ENCODE measurements at places on chromosomes 7 and 10.

- DNase-seq, result no peak
Measured at GRCh38 chr10:86744067-86744725, 12.2 kb upstream of the BMPR1A start.

GRCh38 chr10:92688573-92688926 is 1.2 kb upstream of the HHEX start:
- DNase-seq, result no peak

DNA sequence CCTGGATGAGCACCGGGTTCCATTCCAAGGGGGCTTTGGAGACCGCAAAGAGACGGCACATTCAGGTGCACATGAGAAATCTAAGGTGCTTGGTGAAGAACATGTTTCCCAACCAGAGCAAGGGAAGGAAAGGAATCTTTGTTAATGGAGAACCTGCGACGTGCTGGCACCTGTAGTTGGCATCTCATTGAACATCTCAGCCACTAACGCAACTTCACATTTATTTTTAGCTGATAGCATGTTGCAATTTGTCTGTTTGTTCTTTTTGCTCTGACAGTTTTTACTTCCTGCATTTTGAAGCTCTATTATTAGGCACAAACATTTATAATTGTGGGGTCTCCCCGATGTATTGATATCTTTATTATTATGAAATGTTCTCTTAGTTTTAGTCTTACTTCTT is 316.7 kb downstream of the TCERG1L start:
- DNase-seq, result no peak

- DNase-seq, result peak; percentile 71
Measured at GRCh38 chr10:3095373-3096139, 28.2 kb downstream of the PFKP start.

- DNase-seq, result no peak
Measured at GRCh38 chr10:117462816-117463544, 79.6 kb upstream of the EMX2 start.

DNA sequence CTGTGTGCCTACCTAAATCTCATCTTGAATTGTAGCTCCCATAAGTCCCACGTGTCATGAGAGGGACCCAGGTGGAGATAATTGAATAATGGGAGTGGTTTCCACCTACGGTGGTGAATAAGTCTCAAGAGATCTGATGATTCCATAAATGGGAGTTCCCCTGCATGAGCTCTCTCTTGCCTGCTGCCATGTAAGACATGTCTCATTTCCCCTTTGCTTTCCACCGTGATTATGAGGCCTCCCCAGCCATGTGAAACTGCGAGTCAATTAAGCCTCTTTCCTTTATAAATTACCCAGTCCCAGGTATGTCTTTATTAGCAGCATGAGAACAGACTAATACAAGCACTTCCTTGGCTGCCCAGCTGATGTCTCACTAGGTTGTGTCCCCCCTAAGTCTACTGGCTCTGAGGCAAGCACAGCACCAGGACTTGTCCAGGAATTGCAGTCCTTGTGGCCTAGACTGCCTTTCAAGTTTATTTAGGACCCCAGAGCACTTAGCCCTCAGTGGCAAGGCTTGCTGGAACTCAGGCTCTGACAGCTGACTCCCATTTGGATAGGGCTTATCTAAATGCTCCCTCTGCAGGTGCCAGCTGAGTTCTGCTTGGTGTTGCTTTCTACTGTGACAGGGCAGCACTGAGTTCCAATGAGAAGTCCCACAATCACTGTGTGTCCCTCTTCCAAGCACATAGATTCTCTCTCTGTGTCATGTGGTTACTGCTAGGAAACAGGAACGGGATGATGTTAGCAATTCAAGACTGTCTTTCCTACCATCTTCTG is 59.0 kb upstream of the TAS2R16 start:
- DNase-seq, result no peak

GRCh38 chr7:126227643-126228042 is 1025.1 kb downstream of the GRM8 start:
- DNase-seq, result no peak

GRCh38 chr10:44756216-44756615 is 154.9 kb upstream of the TMEM72 start:
- no peak for DNase-seq

DNA sequence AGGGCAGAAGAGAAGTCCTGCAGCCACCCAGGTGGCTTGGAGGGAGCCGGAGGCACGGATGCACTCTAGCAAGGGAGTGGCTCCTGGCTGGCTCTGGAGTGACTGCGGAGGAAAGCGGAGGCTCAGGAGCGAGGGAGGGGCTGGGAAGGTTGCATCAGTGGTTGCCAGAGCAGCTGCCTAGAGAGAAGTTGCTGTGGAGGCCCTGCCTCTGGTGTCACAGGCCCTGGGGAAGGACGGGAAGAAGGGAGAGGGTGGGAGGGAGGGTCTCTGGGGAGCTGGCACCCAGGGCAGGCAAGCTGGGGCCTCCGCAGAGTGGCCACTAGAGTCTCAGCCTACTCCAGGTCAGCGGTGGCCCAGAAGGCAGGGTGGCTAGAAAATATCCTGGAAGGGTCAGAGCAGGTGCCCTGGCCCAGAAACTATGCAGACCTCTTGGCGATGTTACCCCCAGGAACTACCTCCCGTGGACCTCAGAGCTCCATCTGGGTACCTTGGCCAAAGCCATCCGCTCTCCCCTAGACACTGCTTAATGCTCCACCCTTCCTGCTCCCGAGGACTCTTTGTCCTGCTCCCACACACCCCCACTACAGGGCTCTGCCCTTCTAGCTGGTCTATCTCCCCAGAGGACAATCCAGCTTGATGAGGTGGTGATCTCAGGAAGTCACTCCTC is 164.3 kb downstream of the NRF1 start:
- no peak for DNase-seq

- no peak for DNase-seq
Measured at GRCh38 chr10:35369049-35369611, 32.8 kb downstream of the CCNY start.

- DNase-seq, result no peak
Measured at GRCh38 chr7:68697796-68698280, 900.4 kb upstream of the AUTS2 start.

GRCh38 chr7:137080516-137081203 is 212.2 kb downstream of the CHRM2 start:
- no peak for DNase-seq

DNA sequence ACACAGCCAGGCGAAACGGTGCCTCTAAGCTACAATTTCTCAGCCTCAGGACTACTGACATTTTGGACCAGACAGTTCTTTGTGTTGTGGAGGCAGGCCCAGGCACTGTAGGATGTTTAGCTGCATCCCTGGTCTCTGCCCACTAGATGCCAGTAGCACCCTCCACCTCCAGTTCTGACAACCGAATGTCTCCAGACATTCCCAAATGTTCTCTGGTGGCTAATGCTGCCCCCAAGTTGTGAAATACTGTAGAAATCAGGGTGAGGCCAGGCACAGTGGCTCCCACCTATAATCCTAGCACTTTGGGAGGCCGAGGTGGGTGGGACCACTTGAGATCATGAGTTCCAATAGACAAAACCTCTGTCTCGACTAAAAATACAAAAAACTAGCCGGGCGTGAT is 18.2 kb downstream of the HNRNPF start:
- no peak for DNase-seq

- no peak for DNase-seq
Measured at GRCh38 chr10:123689880-123690279, 23.7 kb downstream of the GPR26 start.

DNA sequence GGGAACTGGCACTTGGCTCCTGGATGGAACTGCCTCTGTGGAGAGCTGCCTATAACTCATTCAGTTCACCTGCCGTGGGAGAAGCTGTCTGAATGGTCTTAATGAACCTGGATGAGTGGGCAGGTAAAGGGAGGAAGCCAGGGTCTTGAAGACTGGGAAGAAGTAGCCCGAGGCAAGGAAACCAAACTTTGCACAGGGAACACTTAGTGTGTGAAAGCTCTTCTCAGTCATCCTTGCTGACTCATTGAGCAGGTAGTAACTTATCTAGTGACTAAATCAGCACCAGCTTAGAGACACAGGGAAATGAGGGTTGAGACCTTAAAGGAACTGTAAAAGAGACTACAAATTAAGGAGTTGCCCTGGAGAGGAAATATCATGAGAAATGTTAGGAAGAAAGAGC is 9.9 kb downstream of the LRRC4 start:
- DNase-seq, result no peak

DNA sequence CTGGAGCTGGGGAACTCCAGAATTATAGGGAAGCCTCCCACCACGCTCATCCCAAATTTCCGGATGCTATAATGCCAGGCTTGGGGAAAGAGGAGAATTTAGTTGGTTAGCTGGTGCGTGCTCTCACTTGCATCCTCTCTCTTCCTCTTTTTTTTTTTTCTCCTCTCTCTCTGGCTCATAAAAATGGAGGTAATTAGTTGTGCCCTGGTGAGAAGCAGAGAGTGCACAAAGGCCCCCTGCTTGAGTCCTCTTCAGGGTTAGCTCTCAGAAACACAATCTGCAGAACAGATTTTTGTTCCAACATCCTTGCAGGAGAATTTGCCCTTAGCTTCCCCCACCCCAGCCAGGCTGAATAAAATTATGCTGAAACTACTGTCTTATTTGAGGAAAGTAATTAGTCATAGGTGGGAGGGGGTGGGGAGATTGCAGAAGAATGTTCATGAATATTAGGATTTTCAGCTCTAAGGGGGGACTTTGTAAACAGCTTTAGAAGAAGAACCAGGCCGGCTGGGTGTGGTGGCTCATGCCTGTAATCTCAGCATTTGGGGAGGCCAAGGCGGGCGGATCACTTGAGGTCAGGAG is 7.6 kb downstream of the SERPINE1 start:
- DNase-seq, result no peak

DNA sequence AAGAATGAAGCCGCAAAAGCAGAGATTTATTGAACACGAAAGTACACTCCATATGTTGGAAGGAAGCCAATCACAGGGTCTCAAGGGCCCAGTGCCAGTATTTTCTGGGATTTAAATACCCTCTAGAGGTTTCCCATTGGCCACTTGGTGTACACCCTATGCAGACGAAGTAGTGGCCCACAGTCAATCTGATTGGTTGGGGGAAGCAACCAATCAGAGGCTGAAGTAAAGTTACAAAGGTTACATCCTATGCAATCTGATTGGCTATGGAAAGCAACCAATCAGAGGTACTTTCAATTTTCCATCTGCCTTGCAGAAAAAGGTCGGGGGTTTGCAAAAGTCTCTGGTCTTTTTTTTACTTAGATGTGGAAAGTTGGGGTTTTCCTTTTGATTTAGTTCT is 481.3 kb upstream of the NRP1 start:
- DNase-seq, result no peak

GRCh38 chr7:99525713-99526440 is 21.4 kb downstream of the ZKSCAN5 start:
- DNase-seq, result no peak

GRCh38 chr7:50335795-50336754 is 31.6 kb downstream of the IKZF1 start:
- peak; percentile 89 for DNase-seq

DNA sequence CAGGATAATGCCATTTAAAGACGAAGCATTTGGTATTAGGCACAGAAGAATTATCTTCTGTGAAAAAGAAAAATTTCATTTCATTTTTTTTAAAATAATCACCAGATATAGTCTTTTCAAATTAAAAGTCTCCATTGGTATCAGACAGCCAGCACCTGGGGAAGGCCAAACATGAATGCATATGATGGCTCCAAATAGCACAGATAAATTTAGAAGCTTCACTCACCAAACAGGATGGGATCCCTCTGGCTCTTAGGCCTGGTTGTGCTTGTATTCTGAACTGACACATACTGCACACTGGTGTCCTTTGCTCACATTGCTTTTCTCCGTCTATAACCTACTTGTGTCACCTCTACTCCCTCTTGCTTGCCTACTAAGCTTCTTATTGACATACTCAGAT is 169.5 kb upstream of the CHRM2 start:
- DNase-seq, result no peak

DNA sequence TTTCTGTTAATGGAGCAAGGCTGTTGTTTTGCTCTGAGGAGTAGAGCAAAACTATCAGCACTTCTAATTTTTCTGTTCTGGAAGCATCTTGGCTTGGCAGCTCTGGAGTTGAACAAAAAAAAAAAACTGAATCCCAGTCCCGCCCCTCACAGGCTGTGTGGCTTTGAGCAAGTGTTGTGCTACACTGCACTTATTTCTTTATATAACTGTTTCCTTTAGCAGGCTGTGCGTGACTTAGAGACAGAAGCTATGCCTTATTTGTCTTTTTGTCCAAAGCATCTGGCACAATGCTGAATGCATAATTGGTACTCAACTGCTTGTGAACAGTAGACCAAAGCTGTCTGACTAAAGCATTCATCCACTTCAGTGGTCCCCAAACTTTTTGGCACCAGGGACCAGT is 96.1 kb downstream of the AMPH start:
- DNase-seq, result no peak

GRCh38 chr10:37684765-37685164 is 172.6 kb downstream of the ZNF248 start:
- DNase-seq, result no peak

DNA sequence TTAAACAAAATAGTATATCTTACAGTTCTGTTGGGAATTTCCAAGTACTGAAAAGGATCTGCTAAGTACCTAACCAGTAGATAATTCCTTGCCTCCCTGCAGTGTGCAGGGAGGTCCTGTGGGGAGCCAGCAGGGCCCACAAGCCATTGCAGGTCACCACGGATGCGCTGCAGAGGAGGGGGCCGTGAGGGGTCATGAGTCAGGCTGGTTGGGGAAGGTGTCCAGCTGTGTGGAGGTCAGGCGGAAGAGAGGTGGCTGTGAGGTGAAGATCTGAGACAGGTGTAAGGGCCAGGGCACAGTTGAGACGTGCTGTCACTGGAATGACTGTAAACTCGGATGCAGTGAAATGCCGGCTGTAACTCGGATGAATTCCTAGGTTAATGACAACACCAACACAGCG is 80.6 kb downstream of the TRRAP start:
- DNase-seq, result no peak

DNA sequence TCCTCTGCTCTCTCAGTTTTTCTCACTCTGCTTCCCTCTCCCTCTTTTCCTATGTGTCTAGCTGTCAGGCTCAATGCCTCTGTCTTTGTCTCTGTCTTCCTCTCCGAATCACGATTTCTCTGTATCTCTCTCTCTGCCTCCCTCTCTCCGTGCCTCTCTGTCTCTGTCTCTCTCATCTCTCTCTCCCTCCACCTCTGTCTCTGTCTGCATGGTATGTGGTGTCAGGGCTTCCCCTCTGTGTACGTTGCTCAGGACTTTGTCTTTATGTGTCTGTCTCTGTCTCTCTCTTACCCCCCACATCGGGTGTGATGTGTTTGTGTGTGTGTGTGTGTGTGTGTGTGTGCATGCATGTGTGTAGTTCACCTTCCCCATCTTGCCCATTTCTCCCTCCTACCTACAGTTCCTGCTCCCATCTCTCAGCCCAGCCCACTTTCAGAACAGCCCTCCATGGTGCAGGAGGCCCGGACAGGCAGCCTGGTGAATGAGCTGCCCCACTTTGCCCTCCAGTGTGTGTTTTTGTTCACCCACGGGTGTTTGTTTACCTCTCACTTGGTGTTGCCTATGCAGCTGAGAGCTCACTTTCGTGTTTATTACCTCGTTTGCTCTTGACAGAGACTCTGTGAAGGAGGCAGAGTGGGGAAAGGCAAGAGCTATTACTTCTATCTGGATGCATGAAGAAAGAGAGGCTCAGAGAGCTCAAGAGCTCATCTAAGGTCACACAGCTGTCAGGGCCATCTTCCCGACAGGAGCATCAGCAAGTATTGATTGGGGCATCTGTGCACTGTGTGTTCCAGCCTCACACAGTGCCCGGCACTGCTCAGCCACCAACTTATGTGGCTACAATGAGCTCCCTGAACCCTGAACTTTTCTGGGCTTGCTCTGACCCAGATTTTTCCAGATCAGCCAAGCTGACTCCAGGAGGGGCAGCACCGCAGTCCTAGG is 163.5 kb upstream of the ZMIZ1 start:
- no peak for DNase-seq
